ENCODE measurements at places on chromosomes 13 and 19.

- no peak for DNase-seq
Measured at GRCh38 chr13:96223231-96223630, 133.3 kb downstream of the HS6ST3 start.

- DNase-seq: no peak
Measured at GRCh38 chr13:40648040-40648439, 18.4 kb downstream of the FOXO1 start.

GRCh38 chr13:109790086-109790485 is 3.7 kb upstream of the IRS2 start:
- no peak for DNase-seq

DNA sequence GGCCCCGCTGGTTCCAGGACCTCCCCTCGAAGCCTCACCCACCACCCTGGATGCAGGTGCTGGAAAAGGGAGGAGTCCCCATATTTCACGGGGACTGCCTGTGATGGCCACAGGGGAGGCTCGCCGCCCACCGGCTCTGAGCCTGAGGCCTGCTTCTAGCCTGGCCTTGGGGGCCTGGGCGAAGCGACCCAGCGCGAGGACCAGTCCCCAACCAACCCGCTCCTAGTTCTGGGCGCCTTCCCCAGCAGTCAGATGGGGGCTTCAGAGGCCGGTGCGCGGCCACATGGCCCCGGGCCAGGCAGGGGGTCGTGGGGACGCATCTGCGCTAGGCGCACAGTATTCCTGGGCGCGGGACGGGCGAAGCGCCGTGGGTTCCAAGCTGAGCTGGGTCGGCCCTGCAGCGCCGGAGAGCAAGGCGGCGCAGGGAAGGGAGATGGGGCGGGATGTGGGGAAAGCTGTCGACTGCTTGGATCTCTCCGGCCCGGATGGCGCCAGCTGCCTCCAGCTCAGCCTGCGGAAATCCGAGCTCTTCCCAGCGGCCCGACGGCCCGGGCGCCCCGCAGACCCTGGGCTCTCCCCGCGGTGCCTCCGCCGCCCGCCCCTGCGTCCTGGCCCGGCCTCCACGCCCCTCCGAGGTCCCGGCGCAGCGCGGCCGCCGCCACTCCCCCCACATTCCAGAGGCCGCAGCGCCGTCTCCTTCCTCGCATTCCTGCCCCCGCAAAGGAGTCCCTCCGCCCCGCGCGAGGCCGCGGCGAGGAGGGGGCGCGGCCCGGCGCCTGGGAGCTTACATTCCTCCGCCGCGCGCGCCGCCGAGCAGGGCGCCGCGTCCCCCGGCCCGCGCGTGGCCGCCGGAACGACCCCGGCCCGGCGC is at the start of gene WTIP:
Gene WTIP (plus strand): TSS at position 788 of the 871 bp plus-strand sequence. CDS start 217 bp downstream, outside the sequence.
- DNase-seq: no peak
